ENCODE measurements at places on chromosomes 7 and 10.
A peak's percentile ranks its signal among the peaks of the same experiment; 100 is the strongest.

DNA sequence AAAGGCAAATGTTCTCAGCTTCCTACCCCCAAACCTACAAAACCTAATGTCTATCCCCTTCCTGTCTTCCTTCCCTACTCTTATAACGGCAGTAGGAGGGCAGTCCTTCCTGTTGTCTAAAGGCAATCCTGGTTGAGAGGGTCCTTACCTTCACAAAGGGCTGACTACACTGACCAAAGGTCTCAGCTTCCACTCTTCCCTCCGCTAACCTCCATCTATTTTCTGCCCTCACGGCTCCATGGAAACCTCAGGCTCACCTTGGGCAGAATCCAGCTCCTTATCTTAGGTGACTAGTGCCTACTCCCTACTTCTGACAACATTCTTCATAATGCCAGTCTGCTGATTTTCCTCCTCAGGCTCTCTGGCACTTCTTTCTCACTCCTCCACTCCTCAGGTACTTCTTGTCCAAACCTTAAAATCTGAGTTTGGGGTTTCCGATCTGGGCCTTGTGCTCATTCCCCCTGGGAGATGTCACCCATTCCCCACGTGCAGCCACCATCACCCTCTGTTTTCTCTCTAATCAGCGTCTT lies 542 bp downstream of the FBXL13 start:
- no peak for DNase-seq

DNA sequence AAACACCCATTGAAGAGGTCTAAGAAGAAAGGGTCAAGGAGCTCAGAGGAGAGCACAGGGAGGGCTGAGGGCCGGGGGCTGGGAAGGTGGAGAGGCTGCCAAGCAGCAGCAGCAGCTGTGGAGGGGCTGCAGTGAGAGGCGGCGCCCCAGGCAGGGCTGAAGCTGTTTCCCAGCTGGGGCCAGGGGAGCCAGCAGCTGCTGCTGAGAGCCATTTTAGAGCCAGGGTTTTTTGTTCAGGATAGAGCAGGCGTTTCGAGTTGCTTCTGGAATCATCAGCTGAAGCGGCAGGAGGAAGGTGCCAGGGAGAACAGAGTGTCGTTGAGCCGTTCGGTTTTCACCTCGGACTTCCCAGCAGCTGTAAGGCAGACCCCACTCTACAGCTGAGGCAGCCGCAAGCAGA lies 62.7 kb downstream of the LANCL2 start:
- no peak for DNase-seq

- DNase-seq, result no peak
Measured at GRCh38 chr7:2201686-2202360, 30.9 kb downstream of the MAD1L1 start.

DNA sequence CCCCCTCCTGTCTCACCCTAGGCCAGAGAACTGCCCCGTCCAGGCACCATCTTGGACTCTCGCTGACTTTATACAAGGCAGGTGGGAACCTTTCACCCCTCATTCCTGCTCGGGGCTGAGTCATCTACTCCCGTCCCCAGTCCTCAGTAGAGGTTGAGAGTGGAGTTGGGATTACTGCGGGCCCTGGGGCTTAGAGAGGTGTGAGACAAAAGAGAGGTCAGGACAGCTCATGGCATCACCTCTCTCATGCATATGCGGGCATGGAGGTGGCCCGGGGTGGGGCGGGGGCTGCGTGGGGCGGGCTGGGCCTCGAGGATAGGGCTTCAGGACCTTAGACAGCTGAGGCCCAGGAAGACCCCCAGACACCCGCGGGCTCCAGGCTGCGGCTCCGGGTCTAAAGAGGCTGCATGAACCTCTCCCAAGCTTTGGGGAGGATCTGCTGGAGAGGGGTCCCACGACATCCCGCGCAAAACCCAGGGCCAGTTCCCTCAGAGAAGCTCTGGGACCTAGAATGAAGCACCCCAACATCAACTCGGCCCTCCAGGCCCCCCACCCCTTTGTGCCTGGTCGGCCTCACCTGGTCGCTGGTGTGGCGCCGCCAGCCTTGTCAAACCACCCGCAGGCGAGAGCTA lies 317 bp downstream of the PDZD7 start:
- DNase-seq, result no peak

DNA sequence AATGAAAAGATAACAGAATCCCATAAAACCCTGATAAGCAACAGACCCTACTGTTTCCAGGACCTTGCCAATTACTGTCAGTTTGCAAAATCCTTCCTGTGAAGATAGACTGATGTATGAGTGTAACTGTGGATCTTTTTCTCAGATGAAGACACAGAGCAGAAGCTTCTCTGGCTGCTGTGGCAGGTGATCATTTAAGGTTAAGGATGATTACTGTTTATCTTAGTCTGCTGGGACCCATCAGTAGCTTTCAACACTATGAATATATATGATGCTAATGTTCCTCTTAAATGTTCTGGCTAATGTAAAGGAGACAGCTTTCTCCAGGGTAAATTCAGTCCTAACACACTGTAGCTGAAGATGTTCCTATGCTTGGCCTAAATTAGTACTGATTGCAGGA lies 56.0 kb upstream of the CTTNBP2 start:
- DNase-seq, result no peak

GRCh38 chr10:123994417-123995081 lies 98.8 kb downstream of the CHST15 start:
- DNase-seq, result peak; percentile 49

GRCh38 chr7:17298840-17299482 lies 509 bp downstream of the AHR start:
- DNase-seq, result no peak

GRCh38 chr7:51286401-51286800 lies 30.2 kb downstream of the COBL start:
- DNase-seq, result no peak

- no peak for DNase-seq
Measured at GRCh38 chr7:90560730-90561129, 35.4 kb upstream of the CDK14 start.

- DNase-seq, result no peak
Measured at GRCh38 chr10:14560274-14560673, 214.4 kb downstream of the FAM107B start.

- DNase-seq, result no peak
Measured at GRCh38 chr7:135083005-135083404, 64.9 kb upstream of the TMEM140 start.

DNA sequence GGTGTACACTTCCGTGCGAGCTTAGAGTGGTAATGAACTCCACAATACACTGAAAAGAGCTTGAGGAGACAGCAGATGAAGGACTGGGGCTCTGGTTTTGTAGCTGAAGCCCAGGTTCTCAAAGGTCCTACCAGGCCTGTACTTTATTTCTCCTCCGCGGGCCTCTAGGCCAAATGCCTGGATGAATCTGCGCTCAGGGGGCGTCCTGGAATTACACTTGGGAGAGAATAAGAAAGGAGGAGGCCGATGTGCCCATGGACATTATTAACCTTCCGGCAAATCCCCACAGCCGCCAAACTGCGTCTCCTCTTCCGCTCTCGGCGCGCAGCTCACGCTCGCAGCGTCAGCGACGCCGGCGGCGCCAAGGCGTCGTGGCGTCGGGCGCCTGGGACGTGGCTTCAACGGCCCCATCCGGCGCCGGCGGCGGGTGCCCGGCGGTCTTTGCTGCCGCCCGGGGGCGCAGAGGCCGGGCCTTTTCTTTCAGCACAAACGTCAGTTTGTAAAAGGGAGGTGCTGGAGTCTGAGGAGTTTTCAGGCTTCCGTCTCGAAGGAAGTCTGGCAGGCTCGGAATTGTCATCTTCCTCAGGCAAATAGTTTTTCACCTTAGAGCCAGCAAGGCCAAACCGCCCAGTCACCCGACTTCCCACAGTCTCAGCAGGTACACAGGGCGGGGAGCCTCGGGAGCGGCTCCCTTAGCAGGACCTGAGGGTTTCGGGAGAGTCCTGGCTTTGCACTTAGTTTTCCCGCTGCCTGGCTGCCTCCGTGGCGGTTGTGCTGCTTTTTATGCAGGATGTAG lies at the start of gene CCDC7:
Gene CCDC7 (plus strand): TSS at position 401 of the 796 bp plus-strand sequence. CDS start 5,503 bp downstream, outside the sequence.
- DNase-seq, result peak; percentile 91

DNA sequence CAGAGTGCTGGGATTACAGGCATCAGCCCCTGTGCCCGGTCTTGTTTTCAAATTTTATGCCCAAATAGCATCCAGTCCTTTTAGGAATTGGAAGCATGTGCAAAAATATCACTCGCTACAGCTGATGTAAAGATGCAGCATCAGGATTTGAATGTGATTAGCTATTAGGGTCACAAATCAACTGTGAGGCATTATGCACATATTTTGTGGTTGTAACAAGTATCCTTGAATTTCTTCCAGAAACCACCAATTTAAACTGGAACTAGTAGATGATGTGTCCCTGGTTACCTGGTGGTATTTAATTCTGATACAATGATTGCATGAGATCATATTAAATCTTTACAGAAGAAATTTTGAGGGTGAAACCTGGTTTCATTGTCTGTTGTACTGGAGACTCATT lies 41.0 kb upstream of the ITGA8 start:
- DNase-seq, result no peak

DNA sequence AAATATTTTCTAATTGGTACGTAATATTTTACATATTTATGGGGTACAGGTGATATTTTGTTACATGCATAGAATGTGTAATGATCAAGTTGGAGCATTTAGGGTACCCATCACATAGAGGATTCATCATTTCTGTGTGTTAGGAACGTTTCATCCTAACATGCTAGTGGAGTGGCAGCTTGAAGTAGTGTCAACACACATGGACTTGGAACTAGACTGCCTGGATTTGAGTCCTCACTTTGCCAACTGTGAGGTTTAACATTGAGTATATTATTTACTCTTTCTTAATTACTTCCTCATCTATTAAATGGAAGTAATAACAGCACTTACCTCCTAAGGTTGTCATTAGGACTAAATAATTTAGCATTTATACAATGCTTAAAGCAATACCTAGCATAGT lies 241.9 kb downstream of the PLXDC2 start:
- DNase-seq, result no peak

DNA sequence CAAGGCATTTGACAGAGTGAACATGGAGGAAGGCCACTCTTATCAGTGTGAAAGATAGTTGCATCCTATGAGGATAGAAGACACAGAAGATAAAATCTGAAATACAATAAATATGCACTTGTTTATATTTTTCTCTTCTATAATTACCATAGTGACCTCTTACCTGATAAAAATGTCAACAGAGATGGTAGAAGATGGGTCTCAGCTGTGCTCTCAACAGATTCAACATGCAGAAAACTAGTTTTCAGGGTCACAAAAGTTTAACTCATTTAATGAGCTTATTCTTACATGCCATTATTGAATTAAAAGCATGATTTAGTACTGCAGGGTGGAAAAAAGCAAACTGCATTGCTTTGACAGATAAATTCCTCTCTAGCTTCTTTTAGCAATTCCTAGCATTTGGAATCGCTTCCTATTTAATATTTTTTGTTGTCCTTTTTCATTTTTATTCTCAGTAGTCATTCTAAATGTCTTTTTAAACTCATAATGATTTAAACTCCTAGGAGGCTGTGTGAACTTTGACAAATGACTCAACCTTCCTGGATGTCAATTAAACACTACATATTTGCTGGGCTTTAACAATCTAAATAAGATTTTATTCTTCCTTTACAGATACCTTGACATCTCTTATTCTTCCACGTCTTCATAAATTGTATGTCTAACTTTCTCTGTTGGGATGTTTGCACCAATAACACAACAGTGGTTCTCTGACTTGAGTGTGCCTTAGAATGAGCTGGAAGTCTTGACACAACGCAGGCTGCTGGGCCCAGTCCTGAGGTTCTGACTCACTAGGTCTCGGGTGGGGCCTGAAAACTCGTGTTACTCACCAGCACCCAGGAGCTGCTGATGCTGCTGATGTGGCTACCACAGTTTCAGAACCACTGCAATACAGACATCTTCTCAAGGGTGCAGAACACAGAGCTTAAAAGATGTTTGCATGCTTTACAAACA lies 565.5 kb upstream of the IGFBP3 start:
- no peak for DNase-seq

DNA sequence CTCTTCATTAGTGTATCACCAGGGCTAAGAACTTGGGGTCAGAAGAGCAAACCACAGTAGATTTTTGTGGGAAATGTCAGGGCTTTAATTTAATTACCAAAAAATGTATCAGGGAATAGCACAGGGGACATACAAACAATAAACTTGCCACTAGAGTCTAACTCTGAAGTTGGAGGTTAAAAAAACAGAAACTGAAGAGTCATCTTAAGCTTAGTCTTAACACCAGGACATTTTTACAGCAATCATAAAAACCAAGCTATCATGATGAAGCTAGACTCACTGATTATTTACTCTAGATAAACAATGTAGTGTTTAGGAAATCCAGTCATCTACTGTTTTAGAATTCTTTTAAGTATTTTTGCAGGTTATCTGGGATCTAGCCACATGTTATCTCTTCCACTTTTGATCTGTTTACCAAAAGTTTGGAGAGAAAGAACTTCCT lies 48.4 kb upstream of the GLI3 start:
- no peak for DNase-seq

DNA sequence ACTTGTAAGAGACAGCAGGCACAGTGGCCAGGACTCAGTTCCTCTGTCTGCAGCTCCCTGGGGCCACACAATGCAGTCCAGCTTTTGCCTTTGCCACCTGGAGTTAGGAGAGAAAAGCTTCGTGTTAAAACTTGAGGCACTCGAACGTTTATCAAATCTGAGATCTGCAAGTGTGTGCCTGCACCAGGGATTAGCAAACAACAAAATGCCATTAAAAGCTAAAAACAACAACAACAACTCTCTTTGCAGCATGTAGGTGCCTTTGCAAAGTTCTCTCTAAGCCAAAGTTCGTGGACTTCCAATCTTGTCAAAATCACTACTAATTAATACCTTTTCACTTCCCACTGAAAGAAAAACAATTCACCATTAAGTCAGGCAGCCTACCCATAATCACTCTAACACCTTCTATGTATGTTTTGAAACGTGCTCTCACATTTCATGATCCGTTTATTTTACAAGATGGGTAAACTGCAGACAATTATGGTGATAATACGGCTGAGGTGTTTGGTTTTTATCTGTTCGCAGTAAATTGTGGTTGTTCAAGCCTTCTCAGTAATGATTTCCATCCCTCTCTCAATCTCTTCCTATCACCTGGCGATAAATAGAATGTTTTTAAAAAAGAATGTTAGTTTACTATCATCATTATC lies 36.2 kb upstream of the SDK1 start:
- DNase-seq, result no peak

DNA sequence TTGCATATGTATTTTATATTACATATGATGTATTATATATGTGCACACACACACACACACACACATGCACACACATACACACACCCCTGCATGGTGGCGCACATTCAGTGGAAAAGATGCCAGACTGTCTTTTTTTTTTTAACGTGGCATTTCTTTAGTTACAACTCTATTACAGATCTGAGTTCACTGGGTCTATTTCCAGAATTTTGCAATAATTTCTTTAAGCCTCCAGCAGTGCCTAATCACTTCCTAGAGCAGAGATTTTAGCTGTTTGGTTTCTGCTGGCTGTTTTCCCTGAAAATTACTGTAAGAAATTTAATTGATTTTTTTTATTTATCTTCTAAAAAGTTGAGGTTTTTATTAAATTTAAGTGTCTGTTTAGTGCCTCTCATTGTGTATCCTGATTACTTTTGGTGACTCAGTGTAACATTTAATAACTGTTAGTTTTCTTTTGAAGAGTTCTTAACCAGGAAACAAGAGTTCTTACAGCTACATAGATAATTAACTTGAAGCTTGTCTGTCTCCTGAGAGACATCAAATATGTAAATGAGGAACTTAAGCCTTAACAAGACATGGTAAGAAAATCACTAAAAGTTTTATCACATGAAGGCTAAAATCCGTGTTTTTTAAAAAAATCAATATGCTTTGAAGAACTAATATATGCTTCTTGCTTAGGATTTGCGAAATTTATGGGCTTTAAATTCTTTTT lies 232.0 kb downstream of the MDFIC start:
- DNase-seq, result no peak

GRCh38 chr10:60309891-60310290 lies 79.8 kb downstream of the ANK3 start:
- no peak for DNase-seq
